KBM-7 (cell line): ENCODE measurements at places on chromosomes 5 and 9.

DNA sequence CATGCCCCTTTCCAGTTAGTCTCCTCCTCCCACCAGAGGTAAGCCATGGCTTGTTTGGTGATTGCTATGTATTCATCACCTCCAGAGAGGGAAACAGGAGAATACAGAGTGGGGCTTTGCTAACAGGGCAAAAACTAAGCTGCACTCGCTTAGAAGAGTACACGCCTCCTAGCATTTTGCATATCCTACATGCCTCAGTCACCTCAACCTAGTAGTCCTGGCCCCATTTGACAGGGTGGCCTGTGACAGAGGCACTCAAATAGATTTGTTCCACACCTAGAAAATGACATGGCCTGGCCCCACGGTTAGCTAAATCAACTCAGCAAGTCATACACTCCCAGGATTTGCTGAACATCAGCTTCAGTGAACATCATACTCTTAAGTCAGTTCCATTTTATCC lies 90.7 kb downstream of the CYFIP2 start:
- DNase-seq = no peak

GRCh38 chr9:124873664-124874063 lies 11.7 kb downstream of the ARPC5L start:
- DNase-seq = no peak

GRCh38 chr5:179244044-179244443 lies 101.2 kb downstream of the ADAMTS2 start:
- no peak for DNase-seq

DNA sequence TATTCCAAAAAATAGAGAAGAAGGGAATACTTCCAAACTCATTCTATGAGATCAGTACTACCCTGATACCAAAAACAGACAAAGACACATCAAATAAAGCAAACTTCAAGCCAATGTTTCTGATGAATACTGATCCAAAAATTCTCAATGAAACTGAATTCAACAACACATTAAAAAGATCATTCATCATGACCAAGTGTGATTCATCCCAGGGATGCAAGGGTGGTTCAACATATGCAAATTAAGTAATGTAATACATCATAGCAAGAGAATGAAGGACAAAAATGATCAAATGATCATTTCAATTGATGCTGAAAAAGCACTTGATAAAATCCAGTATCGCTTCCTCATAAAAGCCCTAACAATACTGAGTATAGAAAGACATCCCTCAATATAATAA lies 4.9 kb upstream of the RCL1 start:
- no peak for DNase-seq

GRCh38 chr5:56696900-56697299 lies 118.4 kb upstream of the MAP3K1 start:
- DNase-seq = no peak

GRCh38 chr5:145324101-145324500 lies 511.0 kb downstream of the PRELID2 start:
- no peak for DNase-seq

DNA sequence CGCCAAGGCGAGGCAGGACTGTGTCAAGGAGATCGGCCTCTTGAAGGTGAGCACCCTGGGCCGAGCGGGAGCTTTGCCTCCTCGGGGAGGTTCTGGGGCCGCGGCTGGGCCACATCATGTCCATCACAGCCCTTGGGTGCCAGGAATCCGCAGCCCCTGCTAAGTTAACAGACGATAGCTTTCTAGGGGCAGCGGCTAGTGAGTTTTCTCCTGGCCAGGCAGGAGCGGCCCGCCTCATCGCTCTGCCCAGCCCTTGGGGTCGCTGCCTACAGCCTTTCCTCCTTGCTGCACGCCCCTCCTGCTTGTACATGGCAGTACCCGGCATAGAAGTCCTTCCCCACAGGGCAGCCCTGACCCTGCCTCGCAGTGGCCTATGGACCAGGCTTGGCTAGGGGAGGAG lies 56.2 kb downstream of the NEK6 start:
- DNase-seq = no peak

DNA sequence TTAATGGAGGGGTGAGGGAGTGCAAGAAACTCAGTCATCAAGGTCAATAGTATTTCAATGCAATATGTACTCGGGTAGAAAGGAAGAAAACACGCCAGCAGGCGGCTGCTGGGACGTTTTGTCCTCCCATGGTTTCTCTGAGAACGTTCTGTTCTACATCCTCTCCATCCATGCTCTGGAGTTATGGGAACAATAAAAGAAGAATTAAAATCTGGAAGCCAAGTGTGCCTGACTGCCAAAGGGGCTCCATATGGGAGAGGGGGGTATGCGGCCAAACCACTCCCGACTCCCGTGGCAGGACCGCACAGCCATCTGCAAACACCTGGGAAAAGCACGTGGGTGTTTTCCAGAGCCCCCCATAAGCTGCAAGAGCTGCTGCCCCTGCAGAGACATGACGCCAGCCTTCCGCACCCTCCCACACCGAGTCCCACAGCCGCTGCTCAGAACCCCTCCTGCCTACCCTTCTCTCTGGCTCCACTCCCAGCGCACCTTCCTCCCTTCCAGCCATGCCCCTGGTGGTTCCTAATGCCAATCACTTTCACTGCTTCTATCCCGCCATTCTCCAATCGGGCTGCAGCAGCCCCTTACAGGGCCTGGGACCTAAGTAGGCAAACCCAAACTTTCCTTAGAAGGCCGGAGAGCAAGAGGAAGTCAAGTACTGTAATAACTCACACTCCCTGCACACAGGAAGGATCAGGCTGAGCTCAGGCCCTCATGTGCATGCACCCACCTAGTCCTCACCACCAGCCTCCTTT lies 241.6 kb downstream of the SYK start:
- no peak for DNase-seq

DNA sequence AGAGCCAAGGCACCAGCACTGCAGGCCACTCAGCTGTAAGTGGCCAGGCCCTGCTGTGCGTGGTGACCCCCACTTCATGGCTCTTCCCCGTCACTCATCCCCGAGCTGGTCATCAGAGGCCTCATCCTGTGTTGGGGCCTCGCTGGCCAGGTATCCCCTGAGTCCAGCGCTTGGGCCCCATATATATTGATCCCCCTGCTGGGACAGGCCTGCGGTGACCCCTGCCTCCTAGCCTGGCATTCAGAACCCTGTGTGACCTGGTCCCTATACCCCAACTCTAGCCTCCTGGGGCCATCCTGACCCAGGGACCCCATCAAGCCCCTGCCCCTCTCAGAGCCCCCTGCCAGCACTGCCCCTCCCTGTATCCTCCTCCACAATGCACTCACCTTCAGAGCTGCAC lies 12.7 kb downstream of the GBGT1 start:
- DNase-seq = no peak

- no peak for DNase-seq
These were observed 24.2 kb upstream of the ADAMTS2 start for GRCh38 chr5:179369530-179369884.

DNA sequence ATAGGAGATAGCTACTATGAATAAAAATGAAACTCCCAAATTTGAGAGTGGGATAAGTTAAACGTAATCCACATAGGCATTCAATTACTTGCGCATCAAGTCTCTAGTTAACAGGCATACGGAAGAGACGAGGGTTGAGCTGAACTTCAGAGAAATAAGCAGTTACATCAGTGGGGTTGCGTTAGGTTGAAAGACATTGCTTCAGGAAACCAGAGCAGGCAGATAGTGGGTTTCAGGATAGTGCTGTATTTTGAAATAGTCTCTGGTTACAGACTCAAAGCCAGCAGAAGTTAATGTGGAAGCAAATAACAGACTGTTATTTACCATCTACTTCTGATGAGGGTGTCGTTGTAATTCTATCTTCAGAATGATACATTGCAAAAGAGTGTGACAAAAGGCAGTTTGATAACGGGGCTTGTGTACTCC lies 533.4 kb downstream of the PDE4D start:
- DNase-seq = peak; percentile 80

DNA sequence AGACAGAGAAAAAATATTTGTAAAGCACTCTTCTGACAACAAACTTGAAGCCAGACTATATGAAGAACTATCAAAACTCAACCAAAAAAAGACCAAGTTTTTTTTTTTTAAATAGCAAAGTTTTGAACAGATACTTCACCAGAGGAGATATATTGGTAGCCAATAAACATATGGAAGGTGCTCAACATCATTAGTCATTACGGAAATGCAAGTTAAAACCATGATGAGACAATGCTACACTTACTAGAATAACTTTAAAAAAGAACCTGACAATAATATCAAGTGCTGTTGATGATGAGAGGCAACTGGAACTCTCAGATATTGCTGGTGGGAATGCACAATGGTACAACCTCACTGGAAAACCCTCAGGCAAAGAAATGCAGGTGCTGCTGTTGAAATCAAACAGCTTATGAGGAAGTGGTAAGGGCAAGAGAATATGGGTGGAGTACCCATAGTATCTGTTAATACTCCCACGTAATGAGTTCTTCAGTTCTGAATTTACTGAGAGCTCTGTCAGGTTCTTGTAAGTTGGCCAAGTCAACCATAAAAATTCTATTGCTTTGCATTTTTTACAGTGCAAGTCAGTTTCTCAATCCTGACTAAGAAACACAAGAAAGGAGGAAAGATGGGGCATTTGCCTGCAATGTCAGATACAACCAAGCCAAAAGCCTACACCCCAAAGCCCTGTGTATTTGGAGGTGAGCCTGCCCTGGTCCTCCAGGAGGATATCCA lies 87.3 kb upstream of the GNAQ start:
- peak; percentile 85 for DNase-seq

GRCh38 chr9:6195714-6196360 lies 19.8 kb upstream of the IL33 start:
- DNase-seq = no peak

DNA sequence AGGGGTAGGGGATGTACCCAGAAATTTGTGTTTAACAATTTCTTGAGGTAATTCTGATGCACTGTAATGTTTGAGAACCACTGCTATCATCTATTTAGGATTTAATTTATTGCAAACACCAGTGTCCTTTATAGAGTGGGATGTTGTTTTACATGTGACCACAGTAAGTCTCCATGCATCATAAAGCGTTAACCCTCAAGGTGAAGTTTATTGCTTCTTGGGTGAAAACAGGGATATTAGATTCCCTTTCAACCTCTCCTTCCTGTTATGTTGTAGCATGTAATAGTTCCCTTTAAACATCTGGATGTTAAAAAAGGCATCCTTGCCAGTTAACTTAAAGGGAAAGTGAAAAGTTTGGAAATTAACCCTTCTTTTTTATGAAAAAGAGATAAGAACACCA lies 35.8 kb upstream of the ATG10 start:
- DNase-seq = no peak

GRCh38 chr9:470552-471194 lies 256.0 kb downstream of the DOCK8 start:
- DNase-seq = no peak

DNA sequence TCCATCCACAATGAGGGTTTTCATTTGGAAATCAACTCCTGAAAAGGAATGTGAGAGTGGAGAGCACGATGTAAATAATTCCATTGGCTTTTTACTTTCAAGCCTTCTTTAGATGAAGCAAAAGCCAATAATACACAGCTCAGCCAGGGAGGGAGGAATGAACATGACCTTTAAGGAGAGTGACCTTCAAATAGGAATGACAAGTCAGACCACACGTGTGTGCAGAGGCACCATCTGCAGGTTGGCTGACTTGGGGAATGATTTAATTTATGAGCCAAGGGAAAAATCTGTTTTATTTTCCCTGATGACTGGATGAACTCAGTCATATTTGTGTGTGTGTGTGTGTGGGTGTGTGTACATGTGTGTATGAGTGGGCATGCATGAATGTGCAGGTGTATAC lies 64.5 kb downstream of the RASEF start:
- no peak for DNase-seq

GRCh38 chr5:174775081-174775480 lies 50.7 kb downstream of the MSX2 start:
- DNase-seq = no peak

GRCh38 chr9:125568621-125569020 lies 138.4 kb downstream of the MAPKAP1 start:
- DNase-seq = no peak
